ENCODE measurements at places on chromosomes 7 and 10.

DNA sequence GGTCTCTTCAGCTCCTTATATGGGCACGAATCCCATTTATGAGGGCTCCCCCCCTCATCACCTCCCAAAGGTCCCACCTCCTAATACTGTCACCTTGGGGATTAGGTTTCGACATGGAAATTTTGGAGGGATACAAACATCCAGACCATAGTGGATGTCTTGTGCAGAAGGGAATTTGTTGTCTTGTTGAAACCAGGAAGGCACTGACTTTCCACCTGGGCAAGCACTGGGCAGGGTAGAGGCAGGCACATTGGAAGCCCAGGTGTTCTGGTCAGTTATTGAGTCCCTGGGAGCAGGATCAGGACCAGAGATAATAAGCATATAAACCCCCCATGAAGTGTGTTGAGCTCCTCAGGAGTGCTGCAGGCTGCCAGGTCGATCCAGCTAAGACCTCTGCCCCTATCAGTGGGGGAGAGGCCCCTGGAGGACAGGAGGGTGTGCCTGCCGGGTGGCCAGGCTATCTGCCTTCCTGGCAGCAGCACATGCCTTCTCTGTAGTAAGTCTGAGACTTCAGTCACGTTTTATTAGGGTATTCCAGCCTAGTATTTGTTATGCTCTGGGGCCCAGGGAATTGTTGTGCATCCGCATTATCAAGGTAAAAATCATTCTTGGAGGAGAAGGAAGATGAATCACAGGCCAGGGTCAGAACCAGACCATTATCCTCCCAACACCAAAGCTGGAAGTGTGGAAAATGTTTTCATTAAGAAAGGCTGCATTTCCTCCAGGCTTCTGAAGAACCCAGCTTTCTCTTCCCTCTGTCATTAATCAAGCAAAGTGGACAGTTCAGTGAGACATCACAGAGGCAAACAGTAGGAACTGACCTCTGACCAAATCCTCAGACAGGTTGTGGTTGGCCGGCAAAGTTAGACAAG is 503.1 kb downstream of the GRID1 start:
- H3K4me3 ChIP-seq, result no peak overlapping the region
- H3K36me3 ChIP-seq, result no peaks in the 10 kb centered on the region
- no peaks in the 10 kb centered on the region for H3K4me1 ChIP-seq
- H3K27ac ChIP-seq, result no peak overlapping the region
- DNase-seq, result no peak

DNA sequence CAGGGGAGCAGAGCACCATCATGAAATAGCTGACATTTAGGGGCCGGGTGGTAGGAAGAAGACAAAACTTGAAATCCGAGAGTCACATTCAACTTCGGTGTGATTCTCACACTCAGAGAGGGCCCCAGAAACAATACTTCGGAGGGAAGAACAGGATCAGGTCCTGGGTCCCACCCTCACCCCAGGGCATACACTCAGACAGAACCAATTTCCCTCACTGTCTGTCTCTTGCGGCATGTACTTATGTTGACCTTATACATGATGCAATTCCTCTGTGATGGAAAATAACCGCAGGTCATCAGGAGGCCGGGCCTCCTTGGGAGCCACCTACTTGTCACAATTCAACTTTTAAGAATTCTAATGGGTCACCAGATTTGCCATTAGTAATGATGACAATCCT is 26.3 kb upstream of the HMX3 start:
- H3K4me1 ChIP-seq, result no peaks in the 10 kb centered on the region
- H3K36me3 ChIP-seq, result no peaks in the 10 kb centered on the region
- H3K27ac ChIP-seq, result no peak overlapping the region
- DNase-seq, result no peak
- H3K27me3 ChIP-seq, result peaks cover 6% of the 10 kb centered on the region

- no peak for DNase-seq
- H3K27ac ChIP-seq, result no peak overlapping the region
- no peaks in the 10 kb centered on the region for H3K4me1 ChIP-seq
- H3K27me3 ChIP-seq, result peaks cover 6% of the 10 kb centered on the region
- H3K4me3 ChIP-seq, result no peak overlapping the region
Measured at GRCh38 chr10:125911990-125912389, 15.6 kb downstream of the FANK1 start.

DNA sequence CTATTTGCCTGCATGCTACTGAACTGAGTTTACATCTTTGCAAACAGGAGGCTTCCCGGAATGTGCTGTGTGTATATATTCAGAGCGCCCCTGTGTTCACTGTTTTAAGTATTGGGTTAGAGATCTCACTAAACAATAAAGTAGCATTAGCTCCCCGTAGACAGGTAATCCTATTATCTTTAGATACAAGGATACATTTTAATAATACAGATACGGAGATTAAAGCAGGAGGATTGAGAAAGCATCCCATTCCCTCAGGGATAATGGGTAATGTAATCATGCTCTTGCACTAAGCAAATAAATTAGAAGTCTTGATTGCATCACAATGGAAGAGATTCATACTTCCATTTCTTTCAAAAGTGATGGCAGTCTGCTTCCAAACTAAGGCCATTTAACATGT is 809.0 kb downstream of the NRG3 start:
- no peaks in the 10 kb centered on the region for H3K4me1 ChIP-seq
- no peaks in the 10 kb centered on the region for H3K27me3 ChIP-seq
- DNase-seq, result no peak
- no peak overlapping the region for H3K4me3 ChIP-seq
- H3K36me3 ChIP-seq, result no peaks in the 10 kb centered on the region

DNA sequence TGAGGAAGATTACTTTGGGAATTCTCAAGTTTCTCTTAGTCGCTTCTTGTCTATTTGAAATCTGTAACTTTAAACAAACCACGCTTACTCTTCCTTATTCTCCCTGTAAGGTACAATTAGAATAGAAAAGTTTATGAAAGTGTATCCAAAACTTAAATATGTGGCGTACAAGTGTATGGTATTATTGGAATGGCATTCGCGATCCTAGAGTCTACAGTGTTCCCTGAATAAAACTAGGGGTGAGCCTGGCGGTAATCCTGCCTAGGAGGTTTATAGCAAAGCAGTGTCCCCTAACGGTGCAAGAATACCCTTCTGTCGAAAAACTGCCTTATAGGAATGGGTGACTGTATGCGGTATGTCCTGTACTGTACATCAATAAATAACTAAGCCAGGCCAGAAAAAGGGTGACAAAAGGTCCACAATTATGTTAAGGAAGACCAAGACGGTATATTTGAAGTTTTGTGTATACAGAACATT is 1.2 kb downstream of the TASOR2 start:
- H3K27me3 ChIP-seq, result peaks cover 2% of the 10 kb centered on the region
- peak overlapping the region; percentile 95 for H3K27ac ChIP-seq
- H3K4me3 ChIP-seq, result peak overlapping the region; percentile 97
- DNase-seq, result no peak

DNA sequence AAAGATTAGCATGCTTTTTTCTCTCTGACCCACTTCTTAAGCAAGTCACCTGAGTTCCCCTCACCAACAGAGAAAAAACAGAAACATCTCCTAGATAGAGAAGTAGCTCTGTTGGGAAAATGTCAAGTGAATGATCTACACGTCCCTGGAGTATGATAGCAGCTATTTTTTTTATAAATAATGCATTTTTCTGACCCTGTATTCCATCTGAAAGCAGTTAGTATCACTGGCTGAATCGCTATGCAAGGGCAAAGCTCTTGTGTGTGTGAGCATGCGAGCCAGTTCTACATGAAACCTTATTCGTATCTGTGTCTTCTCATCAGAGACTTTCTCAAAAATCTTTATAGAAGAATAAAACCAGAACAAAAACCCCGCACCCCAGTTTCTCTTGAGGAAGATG is 8.2 kb downstream of the ANKMY2 start:
- H3K4me1 ChIP-seq, result peaks cover 8% of the 10 kb centered on the region
- DNase-seq, result no peak
- no peak overlapping the region for H3K27ac ChIP-seq
- peaks cover 13% of the 10 kb centered on the region for H3K36me3 ChIP-seq

DNA sequence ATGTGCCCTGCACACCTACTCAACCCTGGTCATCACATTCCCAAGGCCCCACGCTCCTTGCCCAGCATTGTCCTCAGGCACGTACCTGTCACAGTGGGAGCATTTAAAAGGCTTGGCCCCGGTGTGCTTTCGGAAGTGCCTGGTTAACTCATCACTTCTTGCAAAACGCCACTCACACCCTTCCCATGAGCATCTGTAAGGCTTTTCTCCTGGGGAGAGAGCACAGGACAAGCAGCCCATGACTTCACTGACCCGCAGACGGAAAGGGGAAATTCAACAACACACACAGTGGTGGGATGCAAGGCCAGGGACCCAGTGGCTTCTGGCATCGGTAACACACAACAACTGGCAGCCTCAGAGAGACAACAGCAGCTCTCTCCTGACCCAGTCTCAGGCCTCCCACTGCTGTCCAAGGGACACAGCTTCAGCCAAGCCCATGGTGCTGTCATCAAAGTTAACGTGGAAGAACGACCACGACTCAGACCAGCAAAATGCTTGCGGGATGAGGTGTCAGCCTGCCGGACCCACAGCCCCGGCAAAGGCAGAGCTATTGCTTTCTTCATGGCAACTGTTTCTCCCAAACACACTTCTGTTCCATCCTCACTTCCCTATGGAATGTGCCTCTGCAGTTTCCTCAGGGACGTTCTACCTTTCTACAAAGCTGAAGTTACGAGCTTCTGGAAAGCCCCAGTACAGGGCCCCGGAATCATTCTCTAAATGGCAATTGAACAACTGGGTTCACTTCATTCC is 4.8 kb downstream of the KLF6 start:
- no peak for DNase-seq
- peaks cover 88% of the 10 kb centered on the region for H3K36me3 ChIP-seq
- H3K27ac ChIP-seq, result peak overlapping the region; percentile 62
- H3K27me3 ChIP-seq, result no peaks in the 10 kb centered on the region
- H3K4me1 ChIP-seq, result peaks cover 63% of the 10 kb centered on the region
- peak overlapping the region; percentile 91 for H3K4me3 ChIP-seq

DNA sequence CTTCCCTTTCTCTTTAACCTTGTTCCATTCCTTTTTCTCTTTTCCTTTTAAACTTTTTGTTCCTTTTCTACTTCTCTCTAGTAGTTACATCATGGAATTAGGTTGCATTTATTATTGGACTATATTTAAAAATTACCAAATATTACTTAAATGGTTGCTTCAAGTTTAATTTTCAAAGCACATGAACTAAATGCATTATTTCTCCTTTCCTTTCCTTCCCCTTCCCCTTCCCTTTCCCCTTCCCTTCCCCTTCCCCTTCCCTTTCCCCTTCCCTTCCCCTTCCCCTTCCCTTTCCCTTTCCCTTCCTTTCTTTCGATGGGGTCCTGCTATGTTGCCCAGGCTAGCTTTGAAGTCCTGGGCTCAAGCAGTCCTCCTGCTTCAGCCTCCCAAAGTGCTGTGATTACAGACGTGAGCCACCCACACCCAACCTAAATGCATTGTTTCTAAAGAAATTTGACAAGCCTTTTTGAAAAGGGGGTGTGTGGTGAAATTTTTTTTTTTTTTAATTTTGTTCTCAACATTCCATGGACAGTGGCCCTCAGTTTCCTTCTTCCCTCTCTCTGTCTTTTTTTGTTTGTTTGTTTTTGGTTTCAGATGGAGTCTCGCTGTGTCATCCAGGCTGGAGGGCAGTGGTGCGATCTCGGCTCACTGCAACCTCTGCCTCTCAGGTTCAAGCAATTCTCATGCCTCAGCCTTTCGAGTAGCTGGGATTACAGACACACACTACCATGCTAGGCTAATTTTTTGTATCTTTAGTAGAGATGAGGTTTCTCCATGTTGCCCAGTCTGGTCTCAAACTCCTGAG is 31.2 kb downstream of the TMEM60 start:
- peaks cover 7% of the 10 kb centered on the region for H3K4me1 ChIP-seq
- DNase-seq, result no peak
- H3K4me3 ChIP-seq, result no peak overlapping the region
- no peaks in the 10 kb centered on the region for H3K27me3 ChIP-seq
- peaks cover 18% of the 10 kb centered on the region for H3K36me3 ChIP-seq

GRCh38 chr10:106707657-106708056 is 456.8 kb downstream of the SORCS1 start:
- no peaks in the 10 kb centered on the region for H3K27me3 ChIP-seq
- H3K4me3 ChIP-seq, result no peak overlapping the region
- no peaks in the 10 kb centered on the region for H3K4me1 ChIP-seq
- no peak for DNase-seq
- no peak overlapping the region for H3K27ac ChIP-seq

DNA sequence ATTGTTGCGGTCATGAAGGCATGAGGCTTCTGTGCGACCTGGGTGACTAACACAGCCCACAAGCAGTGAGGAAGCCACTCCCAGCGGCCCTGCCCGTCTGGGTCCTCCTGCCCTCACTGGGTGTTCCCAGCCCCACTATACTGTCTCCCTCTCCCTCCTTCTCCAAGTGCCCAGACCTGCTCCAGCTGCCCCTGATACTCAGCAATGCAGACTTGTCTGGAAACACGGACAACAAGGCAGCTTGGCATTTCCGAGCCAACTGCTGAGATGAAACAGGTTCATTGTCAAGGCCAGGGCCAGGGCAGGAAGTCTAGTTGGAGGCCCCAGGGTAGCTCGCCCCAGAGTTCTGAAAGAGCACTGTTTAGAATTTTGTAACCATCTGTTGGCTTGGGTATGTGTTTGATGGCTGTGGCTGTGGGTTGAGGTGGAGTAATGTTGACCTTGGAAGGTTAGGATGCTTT is 95.7 kb downstream of the RBM20 start:
- DNase-seq, result no peak
- peaks cover 28% of the 10 kb centered on the region for H3K4me1 ChIP-seq
- H3K36me3 ChIP-seq, result no peaks in the 10 kb centered on the region
- H3K27ac ChIP-seq, result peak overlapping the region; percentile 1
- peaks cover 12% of the 10 kb centered on the region for H3K27me3 ChIP-seq

- H3K4me1 ChIP-seq, result peaks cover 26% of the 10 kb centered on the region
- no peaks in the 10 kb centered on the region for H3K27me3 ChIP-seq
- DNase-seq, result no peak
- no peak overlapping the region for H3K4me3 ChIP-seq
Measured at GRCh38 chr7:44972562-44972961, 6.3 kb downstream of the MYO1G start.

- H3K36me3 ChIP-seq, result no peaks in the 10 kb centered on the region
- no peak overlapping the region for H3K4me3 ChIP-seq
- H3K27ac ChIP-seq, result no peak overlapping the region
Measured at GRCh38 chr7:116799916-116800315, 62.5 kb upstream of the CAPZA2 start.

Data from T-helper 2 cell treated with Interferon-gamma antibody and Interleukin-4, amounts not matched to agents 5 μg/mL and 100 μg/mL, for 36 hours (primary cell).